ENCODE measurements at places on chromosomes 1 and 21. TPM values are rescaled to one million over a fixed set of nuclear protein-coding genes. Genes with fewer than 3 reads are reported as not detected.

RHBDL2 gene
- total RNA-seq, result under 0.01 TPM

VSIG8 gene
- total RNA-seq, result not detected

ZNF683 gene
- total RNA-seq, result 0.27 TPM

LMNA gene
- total RNA-seq, result 280 TPM

DISP1 gene
- 3.5 TPM for total RNA-seq

SH2D1B gene
- total RNA-seq, result under 0.01 TPM

MAPKAPK2 gene
- 56.3 TPM for total RNA-seq

ICOSLG gene
- 4.3 TPM for total RNA-seq

SPATA46 gene
- total RNA-seq, result not detected

RBP7 gene
- not detected for total RNA-seq

RO60 gene
- 82.4 TPM for total RNA-seq

MYOM3 gene
- not detected for total RNA-seq

FCRL3 gene
- total RNA-seq, result 0.54 TPM

AMY1C gene
- not detected for total RNA-seq

HECTD3 gene
- total RNA-seq, result 27.2 TPM

LENEP gene
- total RNA-seq, result 0.54 TPM

SLFNL1 gene
- 1.6 TPM for total RNA-seq

HES3 gene
- total RNA-seq, result not detected

BARHL2 gene
- not detected for total RNA-seq

OVAAL gene
- not detected for total RNA-seq

NUDT4B gene
- total RNA-seq, result 11.8 TPM

HES5 gene
- not detected for total RNA-seq

SYT11 gene
- total RNA-seq, result 27.2 TPM

NT5C1A gene
- not detected for total RNA-seq

CD244 gene
- total RNA-seq, result 35.5 TPM

SERBP1 gene
- total RNA-seq, result 96.1 TPM

OR10Z1 gene
- under 0.01 TPM for total RNA-seq

NBPF4 gene
- total RNA-seq, result 0.27 TPM

HES2 gene
- total RNA-seq, result under 0.01 TPM

AK5 gene
- total RNA-seq, result 0.54 TPM

CSF3R gene
- 166 TPM for total RNA-seq

OR2T33 gene
- 7.0 TPM for total RNA-seq
